ENCODE measurements at places on chromosomes 1 and 21.

- no peak for DNase-seq
These were observed 40.9 kb downstream of the SMYD2 start for GRCh38 chr1:214321705-214322453.

DNA sequence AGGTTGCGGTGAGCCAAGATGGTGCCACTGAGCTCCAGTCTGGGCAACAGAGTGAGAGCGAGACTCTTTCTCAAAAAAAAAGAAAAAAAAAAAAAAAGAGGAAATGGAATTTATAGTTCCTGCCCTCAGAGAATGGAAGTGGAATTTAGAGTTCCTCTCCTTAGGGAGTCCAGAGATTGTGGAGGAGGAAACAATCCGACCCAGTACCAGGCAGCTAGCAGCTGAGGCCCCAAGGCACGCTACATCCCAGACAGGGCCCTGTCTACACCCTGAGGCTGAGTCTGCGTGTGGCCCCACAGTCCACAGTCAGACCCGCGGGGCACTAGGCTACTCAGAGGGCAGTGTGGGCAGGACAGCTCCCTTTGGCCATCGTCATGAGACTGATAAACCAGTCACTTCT lies 1.9 kb upstream of the MFN2 start:
- no peak for DNase-seq

GRCh38 chr1:215888159-215888558 lies 321.1 kb downstream of the KCTD3 start:
- DNase-seq = no peak

DNA sequence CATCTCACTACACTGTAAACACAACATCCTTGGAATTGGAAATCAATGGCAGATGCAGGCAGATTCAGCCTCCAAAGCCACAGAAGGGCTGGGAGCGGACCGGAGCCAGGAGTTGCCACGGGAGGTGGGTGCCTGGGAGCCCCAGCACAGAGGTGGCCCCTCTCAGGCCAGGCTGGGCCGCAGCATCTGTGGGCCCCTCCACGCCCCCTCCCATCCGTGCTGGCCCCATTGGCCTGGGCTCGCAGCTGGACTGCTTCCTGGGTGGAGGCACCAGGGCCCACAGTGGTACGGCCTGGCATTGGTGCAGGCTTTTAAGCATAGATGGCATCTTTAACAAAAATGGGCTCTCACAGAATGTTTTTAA lies 64.2 kb downstream of the SLX9 start:
- no peak for DNase-seq

DNA sequence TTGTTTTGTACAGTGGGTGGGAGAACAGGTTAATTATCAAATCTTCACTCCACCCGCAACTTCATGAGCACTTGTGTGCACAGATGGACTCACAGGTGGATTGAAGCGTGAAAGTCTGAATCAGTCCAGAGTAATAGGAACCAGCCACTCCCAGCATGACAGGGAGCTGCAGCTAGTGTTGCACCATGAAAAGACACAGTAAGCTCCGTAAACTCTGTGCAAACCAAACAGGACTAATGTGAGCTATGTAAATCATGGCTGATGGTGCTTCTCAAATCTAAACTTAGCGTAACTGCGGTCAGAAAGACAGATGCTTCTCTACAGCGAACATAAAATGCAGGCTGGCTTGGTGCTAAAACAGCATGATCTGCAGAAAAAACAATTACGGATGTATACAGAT lies 114.4 kb downstream of the CENPF start:
- DNase-seq = no peak

GRCh38 chr1:243469497-243469896 lies 213.7 kb downstream of the SDCCAG8 start:
- DNase-seq = no peak

Data from stimulated activated CD4-positive, alpha-beta T cell treated with anti-CD3 and anti-CD28 coated beads, Interleukin-4, amount 100 ng/mL, for 1 hour (primary cell).